NCI-H82 (cell line): ENCODE measurements at places on chromosomes 5 and 9.

- DNase-seq = no peak
Observed at GRCh38 chr5:127409921-127410675, 107.3 kb upstream of the PRRC1 start.

GRCh38 chr9:89563571-89564345 lies 41.1 kb upstream of the GADD45G start:
- no peak for DNase-seq

DNA sequence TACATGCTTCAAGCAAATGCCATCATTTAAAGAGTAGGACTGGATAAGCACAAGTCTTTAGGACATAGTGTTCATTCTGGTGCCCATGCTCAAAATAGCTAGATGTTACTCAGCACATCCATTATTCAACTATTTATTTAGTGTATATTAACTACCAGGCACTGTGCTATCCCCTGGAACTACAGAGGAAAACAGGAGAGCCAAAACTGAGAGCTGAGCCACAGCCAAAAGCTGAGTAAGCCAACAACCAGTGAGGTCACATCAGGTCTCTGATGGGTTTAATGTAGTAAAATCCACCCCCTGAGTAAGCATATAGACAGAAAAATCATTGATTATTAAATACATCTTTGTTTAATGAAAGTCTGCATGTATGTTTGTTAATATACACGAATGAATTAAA lies 469.3 kb upstream of the DMAC1 start:
- DNase-seq = no peak

GRCh38 chr9:99633265-99633664 lies 188.4 kb upstream of the NR4A3 start:
- DNase-seq = no peak

DNA sequence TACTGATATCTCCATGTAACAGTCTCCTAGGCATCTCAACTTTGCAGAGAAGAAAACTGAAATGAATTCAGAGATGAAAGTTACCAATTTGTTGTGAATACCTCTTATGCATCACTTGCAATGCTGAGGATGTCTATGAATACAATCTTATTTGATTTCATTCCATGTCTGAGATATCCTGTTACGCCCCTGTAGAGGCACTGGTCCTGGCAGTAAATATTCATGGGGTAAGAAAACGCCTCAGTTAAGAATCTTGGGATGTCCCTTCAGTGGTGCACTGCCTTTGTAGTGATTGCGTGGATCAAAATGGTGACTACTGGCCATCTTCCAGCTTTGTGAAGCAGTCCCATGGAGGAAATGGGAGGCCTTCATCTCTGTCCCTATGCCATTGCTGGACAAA lies 229.1 kb upstream of the C9orf72 start:
- no peak for DNase-seq

DNA sequence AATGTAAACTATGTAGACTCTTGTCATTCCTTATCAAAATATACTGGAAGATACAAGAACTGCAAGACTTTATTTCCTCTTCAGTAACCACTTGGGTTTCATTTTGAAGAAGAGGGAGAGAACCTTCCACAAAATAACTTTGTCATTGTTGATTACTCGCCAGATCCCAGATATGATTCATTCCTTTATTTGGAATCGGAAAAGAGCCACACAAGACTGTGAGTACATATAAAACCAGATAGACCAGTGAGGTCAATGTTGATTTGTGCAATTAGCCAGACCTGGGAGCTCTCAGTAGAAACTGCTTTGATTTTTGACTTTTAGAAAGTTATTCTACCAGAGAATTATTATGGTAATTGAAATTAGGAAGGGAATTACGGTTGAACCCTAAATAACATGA lies 146.1 kb downstream of the TMEM167A start:
- no peak for DNase-seq

- no peak for DNase-seq
Observed at GRCh38 chr9:130371196-130371966, 73.4 kb upstream of the ASS1 start.
